ENCODE measurements at places on chromosomes 12 and 14.

DNA sequence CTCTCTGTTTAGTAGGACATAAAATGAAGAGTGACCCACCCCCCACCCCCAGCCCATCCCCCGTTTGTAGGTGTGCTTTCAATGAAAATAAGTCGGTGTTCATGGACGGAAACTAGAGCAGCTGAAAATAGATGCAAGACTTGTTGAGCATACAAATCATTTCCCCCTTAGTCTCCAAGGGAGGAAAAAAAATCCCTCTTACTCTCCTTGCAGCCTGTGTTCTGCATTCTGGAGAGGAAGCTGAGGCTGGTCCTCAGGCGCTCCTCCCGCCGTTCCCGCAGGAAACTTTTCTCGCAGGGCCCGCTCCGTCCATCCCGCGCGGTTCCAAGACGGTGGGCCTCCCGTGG, 259.0 kb upstream of the E2F7 start:
- no peak for DNase-seq

GRCh38 chr12:123948796-123949769, 23.5 kb downstream of the CCDC92 start:
- DNase-seq = no peak

GRCh38 chr14:50383618-50384225, 13.0 kb downstream of the CDKL1 start:
- DNase-seq = no peak

DNA sequence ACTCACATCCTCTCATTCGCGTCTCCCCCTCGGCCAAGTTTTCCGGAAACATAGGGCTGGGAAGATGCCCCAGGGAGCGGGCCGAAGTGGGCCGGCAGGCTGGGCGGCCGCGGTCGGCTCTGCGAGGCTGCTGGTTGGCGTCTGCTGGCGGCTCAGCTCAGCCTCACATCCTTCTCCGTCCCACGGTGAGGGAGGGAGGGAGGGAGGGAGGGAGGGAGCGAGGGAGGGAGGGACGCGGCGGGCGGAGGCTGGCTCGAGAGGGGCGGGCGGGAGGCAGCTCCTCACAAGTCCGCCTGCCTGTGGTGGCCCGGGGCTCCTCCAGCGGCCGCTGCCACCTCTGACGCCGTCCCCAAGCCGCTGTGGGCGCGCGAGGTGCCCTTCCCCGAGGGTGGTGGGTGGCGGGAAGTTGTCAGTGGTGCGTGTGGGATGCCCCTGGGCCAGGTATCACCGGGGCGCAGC, 93.8 kb downstream of the RFLNA start:
- peak; percentile 81 for DNase-seq

DNA sequence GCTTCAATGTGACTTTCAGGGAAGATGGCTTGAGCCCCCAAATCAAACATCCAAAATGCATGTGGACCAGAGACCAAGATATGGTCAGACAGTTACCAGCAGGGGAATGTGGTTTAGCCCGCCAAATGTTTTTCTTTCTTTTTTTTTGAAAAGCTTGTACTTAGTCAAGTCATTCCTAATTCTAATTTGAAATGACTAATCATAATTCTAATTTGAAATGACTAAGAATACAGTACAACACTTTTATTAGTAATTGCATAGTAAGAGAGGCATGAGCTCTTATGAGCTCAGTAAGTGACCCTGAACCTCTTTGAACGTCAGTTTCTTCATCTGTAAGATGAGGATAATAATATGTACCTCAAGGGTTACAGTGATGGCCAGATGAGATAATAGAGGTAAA, 72.4 kb downstream of the HECTD4 start:
- DNase-seq = no peak

GRCh38 chr14:21612324-21612723, 22.4 kb downstream of the OR10G2 start:
- no peak for DNase-seq

DNA sequence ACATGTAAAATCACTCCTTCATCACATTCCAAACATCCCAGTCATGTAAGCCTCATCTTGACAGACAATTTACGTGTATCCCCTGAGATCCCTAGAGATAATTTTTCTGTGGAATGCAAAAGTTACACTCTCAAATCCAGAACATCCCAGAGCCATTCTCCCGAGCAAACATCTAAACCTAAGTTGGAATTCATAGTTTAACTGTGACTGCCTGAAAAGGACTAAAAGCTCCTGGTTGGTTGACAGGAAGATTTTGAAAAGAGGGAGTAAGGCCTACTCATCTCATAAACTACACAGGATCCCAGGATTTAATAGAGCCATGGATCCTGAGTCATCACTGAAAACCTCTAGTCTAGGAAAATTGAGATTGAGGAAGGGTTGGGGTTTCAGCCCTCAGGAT, 123.6 kb downstream of the SCN8A start:
- peak; percentile 67 for DNase-seq

- peak; percentile 76 for DNase-seq
Measured at GRCh38 chr12:63917864-63918799, 73.6 kb downstream of the SRGAP1 start.

GRCh38 chr12:129096184-129096583, 242.9 kb downstream of the GLT1D1 start:
- DNase-seq = no peak

DNA sequence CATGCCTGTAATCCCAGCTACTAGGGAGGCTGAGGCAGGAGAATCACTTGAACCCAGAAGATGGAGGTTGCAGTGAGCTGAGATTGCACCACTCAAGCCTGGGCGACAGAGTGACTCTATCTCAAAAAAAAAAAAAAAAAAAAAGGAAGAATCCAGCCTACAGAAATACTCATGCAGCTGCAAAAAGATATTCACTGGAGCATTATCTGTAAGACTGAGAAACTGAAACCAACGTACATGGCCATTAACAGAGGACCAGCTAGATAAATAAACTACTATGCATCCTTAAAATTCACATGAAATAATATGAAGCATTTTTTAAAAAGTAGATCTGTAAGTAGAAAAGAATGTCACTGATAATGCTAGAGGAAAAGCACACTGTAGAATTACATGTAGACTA, 3.5 kb downstream of the SLC7A7 start:
- DNase-seq = no peak

DNA sequence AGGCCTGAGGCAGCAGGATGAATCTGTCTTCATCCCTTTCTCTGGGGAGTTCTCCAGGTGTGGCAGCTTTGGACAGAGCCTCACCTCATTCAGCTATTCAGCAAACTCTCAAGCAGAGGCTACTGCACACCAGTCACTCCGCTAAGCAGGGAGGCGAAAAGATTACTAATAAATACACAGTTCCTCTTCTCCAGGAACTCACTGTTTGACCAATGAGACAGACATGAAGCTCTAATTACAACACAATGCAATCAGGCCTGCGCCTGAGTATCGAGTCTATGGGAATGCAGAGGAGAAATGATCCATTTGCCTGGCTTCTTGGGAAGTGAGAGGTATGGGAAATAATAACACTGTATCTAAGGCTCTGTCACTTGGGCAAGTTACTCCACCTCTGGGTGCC, 178.1 kb downstream of the CRADD start:
- no peak for DNase-seq

DNA sequence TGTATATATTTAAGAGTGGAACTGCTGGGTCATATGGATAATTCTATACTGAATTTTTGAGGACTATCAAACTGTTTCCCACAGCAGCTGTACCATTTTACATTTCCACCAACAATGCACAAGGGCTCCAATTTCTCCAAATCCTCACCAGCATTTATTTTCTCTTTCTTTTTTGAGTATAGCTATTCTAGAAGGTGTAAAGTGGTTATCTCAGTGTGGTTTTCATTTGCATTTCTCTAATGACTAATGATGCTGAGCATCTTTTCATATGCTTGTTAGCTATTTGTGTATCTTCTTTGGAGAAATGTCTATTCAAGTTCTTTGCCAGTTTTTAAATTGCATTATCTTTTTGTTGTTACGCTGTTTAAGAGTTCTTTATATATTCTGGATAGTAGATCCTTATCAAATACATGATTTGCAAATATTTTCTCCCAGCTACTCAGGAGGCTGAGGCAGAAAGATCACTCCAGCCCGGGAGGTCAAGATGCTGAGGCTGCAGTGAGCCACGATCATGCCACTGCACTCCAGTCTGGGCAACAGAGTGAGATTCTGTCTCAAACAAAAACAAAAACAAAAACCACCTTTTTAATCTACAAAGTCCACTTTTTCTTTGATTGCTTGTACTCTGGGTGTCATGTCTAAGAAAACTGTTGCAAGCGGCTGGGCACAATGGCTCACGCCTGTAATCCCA, 32.8 kb downstream of the GTF2A1 start:
- DNase-seq = no peak

- DNase-seq = no peak
Measured at GRCh38 chr14:30242744-30243143, 315.1 kb upstream of the PRKD1 start.

- peak; percentile 79 for DNase-seq
Measured at GRCh38 chr12:51270951-51271518, 820 bp upstream of the SMAGP start.
